ENCODE measurements at places on chromosomes 4 and X.

GRCh38 chr4:122588453-122589238, 32.2 kb downstream of the IL21 start:
- DNase-seq, result no peak

DNA sequence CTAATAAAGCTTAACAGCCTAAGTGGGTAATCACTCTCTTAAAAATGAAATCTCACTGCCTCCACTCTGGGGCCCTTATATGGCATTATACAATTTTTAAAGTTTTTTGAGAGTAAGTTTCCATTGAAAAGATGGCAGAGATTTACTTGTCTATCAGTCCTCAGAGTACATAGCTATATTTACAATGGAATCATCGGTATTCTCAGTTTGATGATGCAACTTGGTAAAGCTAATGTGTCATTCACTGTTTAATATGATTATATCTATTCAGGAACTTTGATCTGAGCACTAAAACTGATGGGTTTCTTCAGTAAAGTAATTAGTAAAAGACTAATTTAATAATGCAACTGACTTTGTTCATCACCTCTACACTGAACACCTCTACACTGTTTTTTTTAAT, 51.6 kb downstream of the CT47B1 start:
- no peak for DNase-seq

GRCh38 chrX:28589046-28589445, 1.8 kb downstream of the IL1RAPL1 start:
- no peak for DNase-seq

DNA sequence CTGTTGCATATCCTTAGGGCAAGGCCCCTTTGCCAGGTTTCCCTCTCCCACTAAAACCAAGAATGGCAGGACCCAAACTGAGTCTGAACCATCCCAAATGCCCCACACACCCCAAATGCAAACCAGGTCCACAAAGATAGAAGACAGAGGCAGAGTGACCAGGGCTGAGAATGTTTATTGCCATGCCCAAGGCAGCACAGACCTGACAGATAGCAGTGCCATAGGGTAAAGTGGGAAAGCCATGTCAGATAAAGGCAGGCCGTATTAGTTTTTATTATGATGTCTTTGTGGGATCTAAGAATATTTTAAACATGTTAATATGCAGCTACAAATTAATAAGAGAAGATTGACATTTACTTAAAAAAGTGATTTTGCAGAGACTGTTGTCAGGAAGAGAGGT, 29.6 kb upstream of the MND1 start:
- no peak for DNase-seq

DNA sequence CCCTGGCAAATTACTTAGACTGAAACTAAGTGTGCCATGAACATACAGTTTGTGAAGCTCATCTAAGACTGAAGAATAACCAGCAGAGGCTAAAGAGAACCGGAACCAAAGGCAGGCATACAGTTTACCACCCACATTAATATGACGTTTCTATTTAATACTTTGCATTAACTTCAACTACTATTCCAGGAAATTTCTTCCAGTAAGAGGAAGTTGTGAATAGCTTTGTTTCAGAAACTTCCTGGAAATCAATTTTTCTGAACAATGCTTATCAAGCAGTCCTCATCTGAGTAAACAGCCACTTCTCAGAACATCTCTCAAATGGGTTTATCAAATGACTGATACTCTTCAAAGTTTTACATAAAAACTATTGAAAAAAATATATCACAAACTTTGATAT, 252.7 kb downstream of the OPHN1 start:
- DNase-seq, result no peak

GRCh38 chr4:179755322-179755721, 2313.1 kb upstream of the AGA start:
- no peak for DNase-seq

GRCh38 chr4:55089916-55090315, 35.5 kb downstream of the KDR start:
- DNase-seq, result no peak

- DNase-seq, result no peak
Measured at GRCh38 chrX:151753313-151754046, 18.9 kb downstream of the CNGA2 start.

GRCh38 chr4:188282471-188283232, 143.4 kb downstream of the TRIML1 start:
- no peak for DNase-seq

DNA sequence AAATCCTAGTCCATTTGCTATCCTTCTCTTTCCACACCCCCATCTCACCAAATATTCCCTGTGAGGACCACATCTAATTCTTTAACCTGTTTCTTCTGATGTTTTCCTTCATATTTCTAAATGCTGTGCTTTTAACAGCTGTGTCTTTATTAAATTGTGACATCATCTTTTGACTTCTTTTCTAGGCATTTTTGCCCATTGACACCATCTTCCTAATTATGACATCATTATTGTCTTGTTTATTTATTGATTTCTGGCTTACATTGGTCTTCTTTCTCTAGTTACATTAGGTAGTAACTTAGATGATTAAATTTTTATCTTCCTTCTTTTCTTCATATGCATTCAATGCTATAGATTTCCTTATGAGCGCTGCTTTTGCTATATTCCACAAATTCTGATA, 175.8 kb upstream of the PDE5A start:
- DNase-seq, result no peak

GRCh38 chr4:182257016-182257415, 13.8 kb downstream of the TENM3 start:
- DNase-seq, result no peak

GRCh38 chrX:138858438-138858837, 146.9 kb upstream of the FGF13 start:
- DNase-seq, result no peak

DNA sequence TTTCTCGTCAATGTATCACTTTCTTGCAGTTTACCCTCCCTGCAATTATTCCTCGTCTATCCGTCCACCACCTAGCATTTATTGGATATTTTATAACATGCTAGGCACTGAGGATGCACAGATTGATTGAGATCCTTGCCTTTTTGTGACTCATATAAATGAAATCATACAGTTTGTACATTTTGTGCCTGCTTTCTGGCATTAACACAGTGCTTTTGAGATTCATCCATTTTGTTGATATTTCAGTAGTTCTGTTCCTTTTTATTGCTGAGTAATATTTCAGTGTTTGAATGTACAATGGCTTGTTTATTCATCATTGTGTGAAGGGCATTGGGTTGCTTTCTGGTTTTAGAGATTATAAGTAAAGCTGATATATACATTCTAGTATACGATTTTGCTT, 841 bp downstream of the TBC1D19 start:
- no peak for DNase-seq

- no peak for DNase-seq
Measured at GRCh38 chr4:182219411-182220056, 23.7 kb upstream of the TENM3 start.

- no peak for DNase-seq
Measured at GRCh38 chr4:1746919-1747602, 25.7 kb downstream of the TACC3 start.

DNA sequence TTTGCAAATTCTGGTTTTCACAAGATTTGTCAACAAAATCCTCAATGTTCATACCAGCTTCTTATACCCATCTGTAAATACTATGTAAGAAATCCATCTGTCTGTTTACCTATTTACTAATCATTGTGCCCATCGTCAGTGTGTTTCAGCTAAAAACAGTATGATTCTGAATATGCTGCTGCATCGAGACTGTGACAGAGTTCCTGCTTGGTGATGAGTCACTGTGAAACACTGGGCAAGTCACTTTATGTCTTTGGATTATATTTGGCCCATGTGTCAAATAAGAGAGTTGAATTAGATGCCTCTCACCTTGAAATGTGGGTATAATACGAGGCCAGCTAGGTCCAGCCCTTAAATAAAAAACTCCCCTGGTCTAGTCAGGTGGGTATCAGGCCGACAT, 79.3 kb downstream of the CBLL2 start:
- no peak for DNase-seq

DNA sequence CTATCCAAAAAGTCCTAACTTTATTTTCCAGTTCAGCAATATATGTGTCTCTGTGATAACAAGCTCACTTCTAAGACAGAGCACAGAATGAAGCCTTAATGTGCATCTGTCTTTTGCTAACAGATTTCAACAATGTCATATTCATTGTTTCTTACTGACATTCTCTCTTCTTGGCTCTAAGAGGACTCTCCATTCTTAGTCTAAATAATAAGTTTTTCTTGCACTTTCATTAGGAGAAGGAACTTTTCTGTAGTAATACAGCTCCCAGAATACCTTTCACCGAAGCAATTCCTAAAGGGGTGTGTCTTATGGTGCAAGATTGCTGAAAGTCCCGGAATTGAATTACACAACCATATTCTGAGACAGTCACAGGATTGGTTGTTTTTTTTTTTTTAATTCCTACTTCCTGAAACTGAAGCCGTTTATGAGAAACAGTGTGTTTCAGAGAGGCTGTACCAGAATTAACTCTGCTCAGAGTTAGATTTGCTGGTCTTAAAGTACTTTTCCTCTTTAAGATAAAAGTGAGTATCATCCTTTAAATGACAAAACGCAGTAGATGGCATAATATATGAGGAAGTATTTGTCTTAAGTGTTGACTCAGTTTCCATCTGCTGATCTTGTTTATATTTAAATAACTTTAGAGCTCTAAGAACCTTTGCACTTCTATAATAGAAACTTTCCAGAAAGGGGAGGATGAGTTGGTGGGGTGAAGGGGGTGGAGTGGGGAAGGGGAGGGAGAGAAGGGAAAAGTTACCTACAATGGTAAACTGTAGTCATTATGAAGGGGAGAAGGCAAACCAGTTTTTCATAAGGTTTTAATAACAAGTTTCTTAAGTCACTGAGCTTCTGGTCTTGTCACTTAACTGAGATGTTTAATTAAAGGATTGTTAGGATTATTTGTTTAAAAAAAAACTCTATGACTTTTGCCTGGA, at the start of gene ALPK1:
TSS of gene ALPK1 (plus strand) at position 421 of the 932 bp plus-strand sequence.
- no peak for DNase-seq

DNA sequence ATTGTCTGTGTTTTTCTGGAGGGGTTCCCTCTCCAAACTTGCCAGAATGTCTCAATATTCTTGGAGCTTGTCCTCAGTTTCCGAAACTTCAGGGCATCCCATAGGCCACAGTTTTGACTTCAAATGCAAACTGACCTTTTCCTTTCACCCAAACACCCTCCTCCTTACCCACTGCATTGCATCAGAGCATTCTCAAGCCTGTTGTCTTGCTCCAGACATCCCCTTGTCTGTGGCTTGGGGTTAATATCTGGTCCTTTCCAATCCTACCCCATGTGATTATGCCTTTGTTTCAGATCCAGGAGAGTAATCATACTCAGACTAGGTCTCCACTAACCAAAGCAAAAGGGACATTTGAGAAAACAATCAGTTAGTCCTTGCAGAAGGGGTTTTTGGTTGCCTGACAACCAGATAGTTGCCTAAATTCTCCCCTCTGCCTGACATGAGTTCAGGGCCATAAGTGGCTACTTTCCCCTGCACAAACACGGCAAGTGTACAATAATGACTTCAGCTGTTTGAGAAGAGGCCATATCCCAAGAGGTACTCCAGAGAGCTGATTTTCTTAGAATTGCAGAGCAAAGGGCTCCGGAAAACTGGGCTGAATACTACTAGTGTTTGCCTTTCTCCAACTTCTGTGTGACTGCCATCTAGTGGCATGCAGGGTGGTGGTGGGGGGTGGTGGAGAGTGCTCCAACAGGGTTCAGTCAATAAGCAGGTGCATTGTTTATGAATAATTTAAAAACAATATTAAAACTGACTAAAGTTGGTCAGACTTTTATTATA, 130.2 kb downstream of the CHRDL1 start:
- no peak for DNase-seq

- no peak for DNase-seq
Measured at GRCh38 chr4:37461801-37462200, 217.3 kb downstream of the NWD2 start.

DNA sequence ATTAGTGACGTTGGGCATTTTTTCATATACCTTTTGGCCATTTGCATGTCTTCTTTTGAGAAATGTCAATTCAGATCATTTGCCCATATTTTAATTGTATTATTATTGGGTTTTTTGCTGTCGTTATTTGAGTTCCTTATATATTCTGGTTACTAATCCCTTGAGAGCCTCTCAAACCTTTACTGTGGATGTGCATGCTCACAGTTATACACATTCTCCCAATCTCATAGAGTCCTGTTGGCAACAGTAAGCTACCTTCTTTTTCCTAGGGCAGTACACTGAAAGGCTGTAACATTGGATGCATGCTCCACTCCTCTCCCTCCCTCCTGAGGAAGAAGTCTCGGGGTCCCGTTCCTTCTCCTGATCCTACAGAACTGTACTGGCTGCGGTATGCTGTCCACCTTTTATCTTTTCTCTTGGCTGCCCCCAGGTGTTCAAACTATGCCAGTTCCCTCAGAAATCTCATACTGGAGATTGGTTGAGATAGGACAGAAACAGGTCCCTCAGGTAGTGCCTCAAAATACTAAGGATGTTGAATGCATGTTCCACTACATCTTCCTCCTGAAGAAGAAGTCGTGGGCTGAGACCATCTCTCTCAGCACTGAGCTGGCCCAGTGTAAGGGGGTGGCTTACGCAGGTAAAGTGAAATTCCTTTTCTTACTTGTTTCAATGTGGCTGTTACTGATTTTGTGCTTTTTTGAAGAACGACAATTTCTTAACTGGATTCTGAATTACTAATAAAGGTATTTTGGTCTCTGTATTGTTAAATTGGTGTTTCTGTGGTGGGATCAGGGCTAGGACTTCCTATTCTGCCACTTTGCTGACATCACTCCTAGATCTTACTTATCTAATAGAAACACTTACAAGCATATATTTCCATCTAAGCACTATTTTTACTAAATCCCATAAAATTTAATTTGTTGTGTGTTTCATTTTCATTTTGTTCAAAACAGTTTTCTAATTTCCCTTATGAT, 145.4 kb upstream of the HUWE1 start:
- no peak for DNase-seq

DNA sequence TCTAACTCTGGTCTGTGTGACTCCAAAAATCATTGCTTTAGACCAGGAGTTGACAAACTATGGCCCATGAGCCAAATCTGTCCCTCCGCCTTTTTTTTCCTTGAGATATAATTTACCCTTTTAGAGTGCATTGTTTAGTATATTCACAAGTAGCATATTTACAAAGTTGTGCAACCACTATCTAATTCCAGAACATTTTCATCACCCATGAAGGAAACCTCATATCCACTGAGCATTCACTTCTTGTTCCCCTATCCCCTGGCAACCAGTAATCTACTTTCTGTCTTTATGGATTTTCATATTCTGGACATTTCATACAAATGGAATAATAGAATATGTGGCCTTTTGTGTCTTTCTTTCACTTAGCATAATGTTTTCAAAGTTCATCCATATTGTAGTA, 67.4 kb upstream of the CITED1 start:
- no peak for DNase-seq

GRCh38 chrX:154776753-154777152, 14.1 kb downstream of the DKC1 start:
- no peak for DNase-seq

DNA sequence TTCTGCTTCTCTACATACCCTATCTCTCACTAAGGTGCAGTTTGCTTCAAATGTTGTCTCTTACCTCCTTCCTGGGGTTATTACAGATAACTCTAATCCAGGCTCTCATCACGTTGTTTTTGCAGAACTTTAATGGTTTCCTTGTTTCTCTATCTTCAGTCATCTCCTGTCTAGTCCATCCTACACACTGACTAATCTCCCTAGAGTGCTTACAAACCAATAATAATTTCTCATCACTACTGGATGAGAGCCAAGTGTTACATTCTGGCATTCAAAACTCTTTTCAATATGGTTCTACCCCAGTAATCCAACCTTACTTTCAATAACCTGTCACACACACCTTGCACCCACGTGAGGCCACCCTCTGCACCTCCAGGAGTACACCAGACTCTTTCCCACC, 86.1 kb downstream of the SYNPO2 start:
- DNase-seq, result no peak

All from cortex of kidney (tissue), 1 donor.